ENCODE measurements at places on chromosomes 2 and 18. TPM values are rescaled to one million over a fixed set of nuclear protein-coding genes. Genes with fewer than 3 reads are reported as not detected.
A peak's percentile ranks its signal among the peaks of the same experiment; 100 is the strongest.

DNA sequence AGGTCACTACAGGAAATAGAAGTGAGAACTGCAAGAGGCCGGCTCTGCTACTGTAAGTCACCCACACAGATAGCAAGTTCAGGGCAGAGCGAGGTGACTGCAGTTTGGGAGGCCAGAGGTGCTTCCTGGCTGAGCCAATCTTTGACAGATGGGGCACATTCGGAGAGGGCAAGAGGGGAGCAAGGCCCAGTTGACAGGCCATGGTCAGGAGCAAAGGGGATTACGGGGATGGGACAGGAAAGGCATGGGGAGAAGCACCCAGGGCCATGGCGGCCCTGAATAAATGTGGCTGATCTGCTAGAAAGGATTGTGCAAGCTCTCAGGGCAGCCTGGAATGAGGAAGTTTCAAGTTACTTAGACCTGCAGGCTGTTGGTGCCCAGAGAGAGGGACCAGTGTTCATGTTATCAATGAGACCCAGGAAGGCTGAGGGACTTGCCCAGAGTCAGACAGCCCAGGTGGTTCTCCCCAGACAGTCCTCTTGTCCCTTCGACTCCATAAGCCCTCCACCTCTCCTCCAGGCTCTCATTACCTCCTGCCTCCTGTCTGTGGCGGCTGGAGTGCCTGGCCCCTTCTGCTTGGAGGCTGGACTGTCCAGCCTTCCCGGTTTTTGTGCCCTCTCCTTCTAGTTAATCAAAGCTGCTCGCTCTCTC, 123.3 kb downstream of the CTIF start:
- peak overlapping the region; percentile 39 for H3K27ac ChIP-seq
- H3K4me3 ChIP-seq: no peak overlapping the region
- DNase-seq: peak; percentile 71

DNA sequence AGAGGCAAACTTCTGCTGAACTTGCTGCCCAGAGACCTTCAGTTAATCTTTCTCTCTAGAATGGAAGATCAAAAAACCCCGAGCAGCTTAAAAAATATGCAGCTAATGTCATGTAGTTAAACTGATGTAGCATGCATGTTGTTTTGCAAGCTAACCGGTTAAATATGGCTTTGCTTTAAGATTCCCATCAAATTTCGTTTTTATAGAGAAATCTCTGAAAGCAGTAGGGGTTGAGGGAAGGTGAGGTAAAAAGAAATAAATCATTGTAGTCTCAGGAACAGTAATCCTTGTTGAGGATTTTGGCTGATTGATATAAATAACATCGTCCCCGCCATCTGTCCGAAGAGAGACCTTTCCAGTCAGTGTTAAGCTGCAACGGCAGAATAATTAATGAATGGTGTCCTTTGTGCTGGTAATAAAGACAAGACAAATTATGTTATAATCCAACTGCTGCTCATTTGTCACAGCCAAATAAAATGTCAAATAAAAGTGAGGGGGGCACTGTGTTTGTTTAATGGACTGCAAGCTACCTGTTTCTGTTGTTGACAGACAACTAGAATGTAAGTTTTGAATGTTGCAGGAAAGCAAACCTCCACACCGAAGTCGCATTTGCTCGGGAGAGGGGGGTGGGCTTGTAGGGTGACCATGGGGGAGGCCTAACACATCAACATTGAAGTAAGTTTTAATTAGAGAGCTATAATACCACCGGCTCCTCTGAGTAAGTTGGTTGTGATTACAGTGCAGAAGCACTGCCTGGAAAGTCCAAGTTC, 555.5 kb downstream of the ARHGAP15 start:
- DNase-seq: peak; percentile 58
- no peak overlapping the region for H3K27ac ChIP-seq
- H3K4me3 ChIP-seq: no peak overlapping the region
- H3K27me3 ChIP-seq: no peaks in the 10 kb centered on the region
- no peaks in the 10 kb centered on the region for H3K36me3 ChIP-seq

DNA sequence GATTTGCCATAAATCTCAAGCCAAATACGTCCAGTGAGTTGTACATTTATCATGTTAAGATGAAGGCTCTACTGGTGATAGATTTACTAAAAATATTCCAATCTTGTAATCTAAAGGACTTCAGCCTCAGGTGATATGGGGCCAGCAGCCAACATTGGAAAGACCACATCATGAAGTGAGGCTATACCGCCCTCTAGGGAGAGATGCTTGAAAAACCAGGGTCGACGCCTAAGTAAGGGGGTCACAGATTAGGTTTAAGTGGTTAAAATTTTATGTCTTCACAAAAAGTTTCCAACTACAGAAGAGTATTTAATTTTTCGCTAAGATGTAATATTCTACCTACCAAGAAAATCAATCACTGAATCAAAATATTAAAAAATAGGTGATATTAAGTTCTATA, 33.3 kb downstream of the DOCK10 start:
- no peaks in the 10 kb centered on the region for H3K36me3 ChIP-seq
- no peak overlapping the region for H3K27ac ChIP-seq
- peaks cover 6% of the 10 kb centered on the region for H3K4me1 ChIP-seq
- no peak overlapping the region for H3K4me3 ChIP-seq
- no peaks in the 10 kb centered on the region for H3K27me3 ChIP-seq

GRCh38 chr2:216904974-216905373, 45.1 kb upstream of the TNP1 start:
- H3K27me3 ChIP-seq: no peaks in the 10 kb centered on the region
- no peak for DNase-seq
- no peak overlapping the region for H3K27ac ChIP-seq
- no peak overlapping the region for H3K4me3 ChIP-seq

CCDC141 gene
- total RNA-seq: 12.5 TPM

All from stomach (tissue), 19 donors.